Smooth muscle cell of the umbilical artery (primary cell): ENCODE measurements at places on chromosomes 1 and 21. TPM values are rescaled to one million over a fixed set of nuclear protein-coding genes. Genes with fewer than 3 reads are reported as not detected.

The FAM151A gene
- total RNA-seq: not detected in 2 replicates

The TUFT1 gene
- total RNA-seq: 11.6 and 16.8 TPM in 2 replicates

The SPRR3 gene
- not detected in 2 replicates for total RNA-seq

The BSND gene
- total RNA-seq: not detected in 2 replicates

The SPATA21 gene
- total RNA-seq: not detected in 2 replicates
